ENCODE measurements at places on chromosomes 12 and 14.

DNA sequence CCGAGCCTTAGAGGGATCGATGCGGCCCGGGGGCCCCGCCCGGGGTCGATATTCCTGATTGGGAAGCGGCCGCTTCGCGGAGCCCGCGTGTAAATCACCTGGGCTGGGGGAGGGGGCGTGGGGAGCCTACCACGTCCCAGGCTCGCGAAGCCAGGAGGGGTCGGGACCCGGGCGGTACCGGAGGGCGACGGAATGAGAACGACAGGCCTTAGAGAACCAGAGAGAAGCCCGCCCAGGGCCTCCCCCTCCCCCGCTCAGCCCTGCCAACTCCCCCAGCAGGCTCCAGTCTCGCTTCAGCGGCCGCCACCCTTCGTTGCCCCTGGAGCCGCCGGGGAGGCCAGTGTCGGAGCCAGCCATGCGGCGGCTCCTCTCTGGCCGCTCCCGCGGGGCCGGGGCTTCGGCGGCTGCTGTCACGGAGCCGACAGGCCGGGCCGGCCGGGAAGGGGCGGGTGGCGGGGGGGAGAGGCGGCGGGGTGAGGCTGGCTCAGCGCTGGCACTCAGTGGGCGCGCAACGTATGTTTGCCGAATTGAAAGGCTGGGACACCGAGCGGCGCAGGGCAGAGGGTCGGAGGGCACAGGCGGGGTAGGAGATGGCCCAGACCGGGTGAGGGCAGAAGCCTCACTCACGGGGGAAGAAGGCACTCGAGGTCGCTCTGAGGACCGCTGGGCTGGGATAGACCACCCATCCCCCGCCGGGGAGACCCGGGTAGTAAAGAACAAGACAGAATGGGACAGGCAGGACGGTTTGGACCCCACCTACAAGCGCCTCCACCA is 1.4 kb upstream of the DNAJC22 start:
- no peak for DNase-seq

GRCh38 chr14:92449404-92450181 is 64.0 kb upstream of the RIN3 start:
- no peak for DNase-seq

- no peak for DNase-seq
Measured at GRCh38 chr14:57634335-57634734, 140.7 kb upstream of the CCDC198 start.

GRCh38 chr14:72888636-72889201 is 5.2 kb downstream of the DPF3 start:
- DNase-seq, result no peak

GRCh38 chr12:42625611-42626010 is 36.1 kb upstream of the PRICKLE1 start:
- no peak for DNase-seq

DNA sequence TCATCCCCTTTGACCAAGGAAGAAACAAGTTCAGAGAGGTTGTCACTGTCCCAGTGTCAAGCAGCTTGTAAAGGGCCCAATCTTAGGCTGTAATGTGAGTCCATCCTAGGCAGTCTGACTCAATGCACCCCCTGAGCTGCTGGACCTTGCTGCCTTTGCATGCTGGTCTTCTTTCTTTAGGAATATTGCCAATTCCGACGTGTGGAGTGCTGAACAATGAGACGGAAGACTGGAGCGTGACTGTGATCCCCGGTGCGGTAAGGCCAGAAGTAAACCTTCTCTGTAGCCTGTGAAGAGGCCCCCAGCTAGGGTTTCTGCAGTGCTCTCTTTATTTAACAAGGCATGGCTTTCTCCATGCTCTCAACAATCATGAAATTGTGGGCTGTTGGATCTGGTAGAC is 963 bp downstream of the TCTN2 start:
- no peak for DNase-seq

GRCh38 chr12:16618256-16618655 is 12.3 kb upstream of the LMO3 start:
- no peak for DNase-seq

DNA sequence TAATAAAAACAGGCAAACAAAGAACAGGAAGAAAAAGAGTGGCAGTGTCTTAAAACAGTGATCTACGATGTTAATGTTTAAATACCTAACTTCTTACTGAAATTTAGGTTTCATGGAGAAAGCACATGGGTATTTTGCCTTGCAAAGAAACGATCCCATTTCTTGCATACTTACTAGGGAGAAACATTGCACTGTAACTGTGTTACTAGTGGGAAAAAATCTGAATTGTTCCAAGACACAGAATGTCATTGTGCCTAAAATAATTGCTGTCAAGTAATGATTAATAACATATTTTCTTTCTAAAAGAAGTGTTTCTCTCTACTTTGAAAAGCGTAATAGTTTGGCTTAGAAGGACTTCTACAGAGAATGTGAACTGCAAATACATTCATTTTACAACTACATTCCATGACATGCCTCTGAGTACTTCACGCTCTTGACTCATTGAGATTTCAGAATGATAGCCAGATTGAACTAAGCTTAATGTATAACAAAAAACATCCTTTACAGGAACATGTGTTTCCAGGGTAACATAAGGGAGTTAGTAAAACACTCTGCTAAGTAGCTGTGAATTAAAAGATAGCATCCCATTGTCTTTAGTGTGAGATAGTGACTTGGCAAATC is 256.2 kb upstream of the CPNE8 start:
- no peak for DNase-seq

DNA sequence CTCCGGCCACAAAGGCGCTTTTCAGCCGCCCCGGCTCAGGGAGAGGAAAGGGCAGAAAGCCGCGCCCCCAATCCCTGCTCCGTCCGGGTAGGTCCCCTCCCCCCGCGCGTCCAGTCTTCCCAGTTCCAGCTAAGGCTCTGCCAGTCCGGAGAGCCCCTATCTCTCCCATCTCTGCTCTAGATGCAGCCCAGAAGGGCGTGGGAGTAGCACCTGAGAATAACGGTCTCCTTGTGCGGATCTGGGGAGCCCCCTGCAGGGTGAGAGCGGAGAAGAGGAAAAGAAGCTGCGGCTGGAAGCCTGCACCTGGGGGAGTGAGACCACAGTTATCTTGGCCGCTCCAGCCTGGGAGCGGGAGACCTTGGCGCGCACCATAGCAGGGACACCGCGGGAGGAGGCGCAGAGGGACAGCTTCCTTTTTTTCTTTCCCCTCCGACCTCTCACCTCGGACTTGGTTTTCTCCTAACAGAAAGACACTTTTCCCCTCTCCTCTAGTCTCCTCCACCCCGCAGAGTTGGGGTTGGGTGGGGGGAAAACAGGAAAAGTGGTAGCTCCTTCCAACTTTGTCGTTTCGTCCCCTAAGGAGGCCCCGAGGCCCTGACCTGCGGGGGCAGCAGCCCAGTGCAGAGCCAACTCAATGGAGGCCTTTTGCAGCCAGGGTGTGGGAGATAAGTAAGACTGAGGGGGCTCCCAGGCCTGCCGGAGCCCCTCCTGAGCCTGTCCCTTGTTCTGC is 2.4 kb downstream of the DHH start:
- peak; percentile 76 for DNase-seq

- DNase-seq, result no peak
Measured at GRCh38 chr12:25245491-25245890, 5.2 kb downstream of the KRAS start.

GRCh38 chr14:103198131-103199105 is 75.2 kb downstream of the TNFAIP2 start:
- DNase-seq, result no peak

DNA sequence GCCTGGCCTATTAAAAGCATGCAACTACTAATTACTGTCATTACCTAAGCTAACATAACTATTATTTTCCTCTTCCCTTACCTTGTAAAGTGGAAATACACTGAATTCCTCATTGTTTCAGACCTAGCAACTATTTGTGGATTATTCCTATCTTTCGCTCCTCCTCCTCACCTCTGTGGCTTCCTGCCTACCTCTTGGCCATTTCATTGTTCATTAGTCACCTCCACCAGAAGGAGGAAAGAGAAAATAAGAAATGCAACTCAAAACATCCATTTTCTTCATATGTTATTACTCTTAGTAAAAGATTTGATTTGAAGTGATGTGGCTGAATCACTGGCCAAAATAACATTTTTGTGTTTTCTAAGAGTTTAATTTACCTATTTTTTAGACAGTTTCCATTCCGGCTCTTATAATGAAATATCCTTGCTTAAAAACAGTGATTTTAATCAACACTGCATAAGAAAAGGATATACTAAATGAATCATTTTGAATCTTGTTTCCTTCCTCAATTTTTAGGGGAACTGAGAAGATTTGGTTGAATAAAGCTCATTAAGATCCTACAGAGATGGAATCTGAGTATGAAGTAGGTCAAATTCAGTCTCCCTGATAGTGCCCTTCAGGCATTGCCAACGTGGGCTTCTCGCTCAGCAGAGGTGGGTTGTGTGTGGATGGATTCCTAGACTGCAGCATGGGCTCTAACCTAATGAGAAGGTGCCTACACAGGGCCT is 27.6 kb upstream of the ARHGAP5 start:
- no peak for DNase-seq

DNA sequence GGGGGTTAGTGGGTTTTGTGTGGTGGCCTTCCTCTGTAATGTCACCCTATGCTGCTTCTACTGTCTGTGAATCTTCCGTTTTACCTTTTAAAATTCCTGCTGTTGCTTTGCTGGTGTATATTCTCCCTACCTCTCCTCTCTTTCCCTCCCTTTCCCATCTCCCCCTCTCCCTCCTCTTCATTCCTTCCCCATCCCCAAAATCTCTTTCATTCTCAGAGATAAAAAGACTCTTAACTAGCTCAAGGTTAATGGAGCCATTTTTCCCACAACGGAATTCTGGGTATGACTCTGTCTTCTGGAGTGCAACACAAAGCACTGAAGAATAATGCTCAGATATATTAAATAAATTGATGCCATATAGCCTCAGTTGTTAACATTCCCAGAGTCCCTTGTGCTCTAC is 148.1 kb downstream of the EGLN3 start:
- no peak for DNase-seq

Data from activated CD4-positive, alpha-beta T cell treated with anti-CD3 and anti-CD28 coated beads, Interleukin-2, amount 50 U/mL, for 48 hours (primary cell).